ENCODE measurements at places on chromosomes 6 and 20.

DNA sequence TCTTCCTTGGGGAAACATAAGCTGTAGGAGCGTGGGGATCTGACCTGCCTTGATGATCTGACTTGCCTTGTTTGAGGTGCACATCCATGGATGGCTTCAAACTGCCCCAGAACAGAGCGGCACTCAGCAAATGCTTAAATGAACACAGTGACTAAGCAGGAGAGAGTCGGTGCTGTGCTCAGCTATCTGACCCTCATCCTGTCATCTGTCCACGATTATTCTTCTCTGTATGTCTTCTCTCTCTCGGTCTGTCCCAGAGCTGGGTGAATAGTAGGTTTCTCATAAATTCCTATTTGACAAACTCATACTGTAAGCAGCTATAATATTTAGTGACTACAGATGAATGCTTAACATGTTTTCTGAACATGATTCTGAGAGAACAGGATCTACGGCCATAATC, 37.3 kb downstream of the TRAM2 start:
- DNase-seq, result no peak

- DNase-seq, result no peak
Measured at GRCh38 chr6:4809999-4810918, 34.1 kb downstream of the CDYL start.

GRCh38 chr6:117484052-117484646, 1.7 kb downstream of the DCBLD1 start:
- no peak for DNase-seq

GRCh38 chr6:101417900-101418299, 24.4 kb downstream of the GRIK2 start:
- DNase-seq, result no peak

DNA sequence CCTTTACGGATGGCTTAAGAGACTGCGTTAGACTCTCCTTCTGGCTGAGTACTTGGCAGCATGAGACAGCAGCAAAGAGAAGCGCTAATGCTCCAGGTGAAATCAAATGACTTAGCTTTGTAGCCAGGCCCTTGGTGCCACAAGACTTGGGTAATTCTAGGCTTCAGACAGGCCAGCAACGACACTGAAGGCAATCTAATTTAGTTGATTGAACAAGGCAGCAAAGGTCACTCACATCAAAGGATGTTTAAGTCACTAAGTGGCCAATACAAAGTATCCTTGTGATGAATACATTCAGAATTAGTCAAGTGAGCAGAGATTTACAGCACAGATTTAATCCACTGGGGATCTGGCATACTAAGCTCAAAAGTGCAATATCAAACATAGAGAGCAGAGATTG, 113.2 kb downstream of the FAM83B start:
- DNase-seq, result no peak

DNA sequence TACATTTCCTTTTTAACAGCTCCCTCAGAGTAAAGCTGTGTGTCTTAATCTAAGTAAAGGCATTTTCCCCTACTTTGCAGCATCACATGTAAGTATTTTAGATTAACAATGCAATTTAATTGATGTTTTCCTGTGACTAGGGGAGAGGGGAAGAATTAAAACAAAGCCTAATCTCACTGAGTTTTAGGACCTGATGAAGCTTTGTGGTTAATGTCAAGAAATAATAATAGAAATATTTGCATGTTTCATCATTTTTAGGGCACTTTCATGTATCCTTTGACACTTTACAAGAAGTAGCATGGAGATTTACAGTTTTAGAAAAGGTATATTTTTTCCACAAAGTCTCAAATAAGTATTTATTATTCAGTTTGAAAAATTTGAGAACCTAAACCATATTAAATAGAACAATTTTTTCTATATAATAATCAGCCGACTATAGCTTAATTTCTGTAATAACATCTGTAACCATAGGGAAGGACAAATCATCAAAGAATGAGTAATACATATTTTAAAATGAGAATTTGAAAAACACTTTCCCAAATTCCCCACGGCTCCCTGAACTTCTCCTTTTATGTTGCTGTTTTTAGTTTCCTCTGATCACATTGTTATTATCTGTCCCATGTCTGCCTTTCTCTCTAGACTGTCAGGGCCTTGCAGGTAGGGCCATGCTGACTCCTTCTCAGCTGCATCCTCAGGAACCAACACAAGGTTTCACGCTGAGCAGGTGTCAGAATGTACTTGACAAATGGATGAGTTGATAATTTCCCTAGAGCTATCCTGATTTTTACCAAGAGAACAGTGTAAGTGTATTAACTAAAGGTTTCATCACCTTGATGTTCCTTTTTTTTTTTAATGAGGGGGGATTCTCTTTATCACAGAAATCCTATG, 338.1 kb downstream of the SYNE1 start:
- DNase-seq, result no peak

DNA sequence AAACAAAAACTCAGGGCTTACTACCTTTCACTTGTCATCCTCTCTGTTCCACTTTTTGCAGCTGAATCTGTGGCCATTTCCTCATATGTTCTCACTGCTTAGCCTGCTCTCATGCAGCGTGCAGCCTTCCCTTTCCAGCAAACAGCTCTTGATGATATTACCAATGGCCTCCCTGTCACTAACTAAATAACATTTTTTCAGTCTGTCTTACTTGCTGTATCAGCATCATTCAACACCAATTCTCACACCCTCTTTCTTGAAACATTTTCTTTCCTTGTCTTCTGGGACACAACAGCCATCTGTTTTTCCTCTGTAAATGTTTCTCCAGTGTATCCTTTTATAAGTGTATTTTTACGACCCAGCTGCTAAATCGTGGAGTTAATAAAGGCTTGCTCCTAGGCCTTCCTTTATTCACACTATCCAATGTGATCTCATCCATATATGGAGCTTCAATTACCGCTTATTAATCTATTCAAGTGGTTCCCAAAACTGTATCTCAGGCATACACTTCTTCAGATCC, 523.6 kb upstream of the RNF217 start:
- DNase-seq, result no peak

GRCh38 chr6:106247293-106247692, 78.3 kb downstream of the ATG5 start:
- DNase-seq, result no peak

- no peak for DNase-seq
Measured at GRCh38 chr6:43990275-43990626, 137.0 kb downstream of the MRPL14 start.
